ENCODE measurements at places on chromosomes 1 and 21. TPM values are rescaled to one million over a fixed set of nuclear protein-coding genes. Genes with fewer than 3 reads are reported as not detected.

GRCh38 chr1:228190182-228190581 lies 17.7 kb upstream of the OBSCN start:
- no peak overlapping the region for H3K27ac ChIP-seq
- no peak for DNase-seq
- H3K27me3 ChIP-seq = no peaks in the 10 kb centered on the region
- H3K4me1 ChIP-seq = peaks cover 4% of the 10 kb centered on the region
- no peak overlapping the region for H3K4me3 ChIP-seq
- peaks cover 2% of the 10 kb centered on the region for H3K36me3 ChIP-seq

GRCh38 chr1:68112835-68113243 lies 62.4 kb upstream of the DIRAS3 start:
- H3K4me3 ChIP-seq = no peak overlapping the region
- H3K4me1 ChIP-seq = peaks cover 20% of the 10 kb centered on the region
- H3K27ac ChIP-seq = no peak overlapping the region
- peak; percentile 49 for DNase-seq

- H3K36me3 ChIP-seq = peaks cover 14% of the 10 kb centered on the region
- H3K27me3 ChIP-seq = no peaks in the 10 kb centered on the region
- peaks cover 9% of the 10 kb centered on the region for H3K4me1 ChIP-seq
- DNase-seq = no peak
- H3K27ac ChIP-seq = no peak overlapping the region
Observed at GRCh38 chr1:43711049-43711448, 3.7 kb downstream of the ST3GAL3 start.

- no peak overlapping the region for H3K4me3 ChIP-seq
- no peak overlapping the region for H3K27ac ChIP-seq
- no peaks in the 10 kb centered on the region for H3K4me1 ChIP-seq
Observed at GRCh38 chr1:36855699-36856494, 178.4 kb downstream of the GRIK3 start.

- H3K4me3 ChIP-seq = no peak overlapping the region
- H3K27me3 ChIP-seq = no peaks in the 10 kb centered on the region
- DNase-seq = no peak
- no peaks in the 10 kb centered on the region for H3K36me3 ChIP-seq
- no peak overlapping the region for H3K27ac ChIP-seq
- no peaks in the 10 kb centered on the region for H3K4me1 ChIP-seq
Observed at GRCh38 chr1:199308349-199308846, 669.6 kb downstream of the PTPRC start.

DNA sequence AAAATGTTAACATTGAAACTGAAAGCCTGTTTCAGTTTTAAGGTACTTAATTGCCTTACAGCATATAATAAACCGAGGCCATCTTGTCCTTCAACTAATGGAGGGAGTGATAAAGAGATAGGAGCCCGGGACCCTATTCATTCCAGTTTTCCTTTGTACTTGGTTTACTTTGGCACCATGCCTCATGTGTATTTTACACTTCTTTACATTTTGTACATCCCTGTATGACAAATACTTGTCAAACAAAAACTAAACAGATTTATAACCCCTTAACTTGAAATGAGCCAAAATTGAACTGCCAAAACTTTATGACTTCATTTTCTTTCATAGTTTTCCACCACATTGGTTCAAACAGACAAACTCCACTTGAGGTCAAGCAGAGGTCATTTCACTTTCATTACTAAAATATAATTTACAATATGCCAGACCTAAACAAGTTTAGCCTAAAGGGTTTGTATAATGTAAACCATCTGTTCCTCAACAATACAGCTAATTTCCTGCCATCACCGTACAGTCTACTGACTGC lies 30.9 kb upstream of the UBE2U start:
- H3K4me1 ChIP-seq = peaks cover 12% of the 10 kb centered on the region
- DNase-seq = peak; percentile 85
- H3K4me3 ChIP-seq = no peak overlapping the region
- H3K27me3 ChIP-seq = no peaks in the 10 kb centered on the region
- peaks cover 3% of the 10 kb centered on the region for H3K36me3 ChIP-seq

GRCh38 chr1:177255411-177255810 lies 84.7 kb downstream of the BRINP2 start:
- no peaks in the 10 kb centered on the region for H3K36me3 ChIP-seq
- H3K4me1 ChIP-seq = peaks cover 19% of the 10 kb centered on the region
- no peak overlapping the region for H3K27ac ChIP-seq
- H3K4me3 ChIP-seq = no peak overlapping the region
- no peaks in the 10 kb centered on the region for H3K27me3 ChIP-seq
- no peak for DNase-seq

- no peak for DNase-seq
- H3K4me1 ChIP-seq = no peaks in the 10 kb centered on the region
- no peak overlapping the region for H3K27ac ChIP-seq
- H3K4me3 ChIP-seq = no peak overlapping the region
Observed at GRCh38 chr1:205729945-205730610, 19.9 kb downstream of the NUCKS1 start.

GRCh38 chr1:32773018-32773763 lies 44.0 kb downstream of the YARS1 start:
- H3K27me3 ChIP-seq = no peaks in the 10 kb centered on the region
- H3K4me3 ChIP-seq = no peak overlapping the region
- DNase-seq = peak; percentile 80
- peak overlapping the region; percentile 74 for H3K27ac ChIP-seq

LCE1A gene
- not detected for total RNA-seq

- peaks cover 3% of the 10 kb centered on the region for H3K27me3 ChIP-seq
- H3K4me1 ChIP-seq = peaks cover 20% of the 10 kb centered on the region
- DNase-seq = peak; percentile 88
- no peaks in the 10 kb centered on the region for H3K36me3 ChIP-seq
Observed at GRCh38 chr1:7667625-7668218, 103.4 kb upstream of the VAMP3 start.

DNA sequence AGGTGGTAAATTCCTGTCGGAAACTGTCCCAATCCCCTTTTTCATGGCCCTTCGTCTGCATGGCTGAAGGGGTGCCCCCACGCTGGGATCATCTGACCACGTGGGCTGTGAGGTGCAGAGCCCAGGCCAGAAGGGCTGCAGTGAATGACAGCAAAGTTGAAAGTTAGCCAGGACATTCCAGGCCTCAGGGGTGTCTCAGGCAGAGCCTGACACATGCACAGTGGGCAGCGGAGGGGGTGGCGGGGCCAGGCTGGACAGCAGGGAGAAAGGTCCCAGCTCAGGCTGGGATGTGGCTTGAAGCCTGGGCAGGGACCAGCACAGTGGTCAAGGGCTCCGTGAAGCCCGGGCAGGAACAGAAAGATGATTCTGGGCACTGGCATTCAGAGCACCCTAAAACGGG lies 49.6 kb downstream of the GRIK3 start:
- no peak overlapping the region for H3K27ac ChIP-seq
- no peaks in the 10 kb centered on the region for H3K36me3 ChIP-seq
- DNase-seq = no peak

DNA sequence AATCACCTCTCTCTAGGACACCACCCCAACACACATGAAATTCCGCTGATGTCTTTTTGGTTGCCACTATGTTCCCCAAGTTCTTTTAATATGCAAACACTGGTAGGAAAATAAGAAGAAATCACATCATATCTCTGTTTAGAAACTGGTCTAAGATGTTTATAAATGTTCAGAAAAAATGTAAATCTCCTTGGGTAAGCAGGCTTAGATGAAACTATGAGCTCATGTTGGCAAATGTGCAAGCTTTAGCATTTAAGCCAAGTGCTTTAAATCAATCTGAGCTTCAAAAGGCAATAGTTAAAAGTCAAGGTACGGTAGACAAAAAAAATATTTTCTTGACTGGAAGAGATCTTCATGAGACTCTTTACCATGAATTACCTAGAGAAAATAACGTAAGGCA lies 25.2 kb upstream of the SLAMF9 start:
- no peaks in the 10 kb centered on the region for H3K4me1 ChIP-seq
- peaks cover 4% of the 10 kb centered on the region for H3K27me3 ChIP-seq
- DNase-seq = peak; percentile 32
- no peak overlapping the region for H3K27ac ChIP-seq

DNA sequence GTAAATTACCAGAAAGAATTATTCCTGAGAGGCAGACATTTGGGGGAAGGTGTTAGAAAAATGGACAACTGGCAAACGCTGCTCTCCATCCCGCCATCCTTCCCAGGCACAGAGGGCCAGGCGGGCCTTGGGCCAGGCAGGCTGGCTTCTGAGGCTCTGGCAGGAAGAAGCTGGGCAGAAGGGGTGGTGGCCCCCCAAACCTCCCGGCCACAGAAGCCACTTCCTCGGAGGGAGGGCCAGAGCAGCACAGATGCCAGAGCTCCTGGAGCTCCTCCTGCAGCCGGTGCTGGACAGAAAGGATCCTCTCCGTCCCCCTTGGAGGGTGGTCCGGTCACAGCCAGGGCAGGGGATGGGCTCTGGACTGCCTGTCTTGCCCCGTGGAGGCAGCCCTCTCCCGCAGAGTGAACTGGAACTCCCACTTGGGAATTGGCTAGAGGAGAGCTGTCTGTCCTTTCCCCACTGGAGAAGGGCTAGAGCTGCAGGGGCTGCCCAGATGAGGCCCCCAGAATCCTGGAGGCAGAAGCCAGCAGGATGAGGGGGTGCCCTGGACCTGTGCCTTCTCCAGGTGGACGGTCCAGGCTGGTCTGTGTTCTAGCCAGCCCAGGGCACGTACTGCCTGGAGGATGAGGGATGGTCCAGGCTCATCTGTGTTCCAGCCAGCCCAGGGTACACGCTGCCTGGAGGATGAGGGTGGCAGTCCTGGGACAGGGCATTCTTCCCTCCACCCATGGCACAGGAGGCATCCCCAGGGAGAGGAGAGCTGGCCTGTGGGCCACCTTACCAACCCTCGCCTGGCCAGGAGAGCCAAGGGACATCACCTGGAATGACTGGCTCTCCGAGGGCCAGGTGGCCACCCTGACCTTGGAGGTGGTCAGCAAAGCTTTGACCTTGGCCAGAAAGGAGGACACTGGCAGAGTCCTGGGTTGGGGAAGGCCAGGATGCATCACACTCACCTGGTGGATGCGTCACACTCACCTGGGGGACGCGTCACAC lies 47.4 kb upstream of the ACTRT2 start:
- H3K27me3 ChIP-seq = peaks cover 20% of the 10 kb centered on the region
- H3K27ac ChIP-seq = no peak overlapping the region
- H3K4me1 ChIP-seq = peaks cover 18% of the 10 kb centered on the region
- no peaks in the 10 kb centered on the region for H3K36me3 ChIP-seq
- H3K4me3 ChIP-seq = no peak overlapping the region
- no peak for DNase-seq

DNA sequence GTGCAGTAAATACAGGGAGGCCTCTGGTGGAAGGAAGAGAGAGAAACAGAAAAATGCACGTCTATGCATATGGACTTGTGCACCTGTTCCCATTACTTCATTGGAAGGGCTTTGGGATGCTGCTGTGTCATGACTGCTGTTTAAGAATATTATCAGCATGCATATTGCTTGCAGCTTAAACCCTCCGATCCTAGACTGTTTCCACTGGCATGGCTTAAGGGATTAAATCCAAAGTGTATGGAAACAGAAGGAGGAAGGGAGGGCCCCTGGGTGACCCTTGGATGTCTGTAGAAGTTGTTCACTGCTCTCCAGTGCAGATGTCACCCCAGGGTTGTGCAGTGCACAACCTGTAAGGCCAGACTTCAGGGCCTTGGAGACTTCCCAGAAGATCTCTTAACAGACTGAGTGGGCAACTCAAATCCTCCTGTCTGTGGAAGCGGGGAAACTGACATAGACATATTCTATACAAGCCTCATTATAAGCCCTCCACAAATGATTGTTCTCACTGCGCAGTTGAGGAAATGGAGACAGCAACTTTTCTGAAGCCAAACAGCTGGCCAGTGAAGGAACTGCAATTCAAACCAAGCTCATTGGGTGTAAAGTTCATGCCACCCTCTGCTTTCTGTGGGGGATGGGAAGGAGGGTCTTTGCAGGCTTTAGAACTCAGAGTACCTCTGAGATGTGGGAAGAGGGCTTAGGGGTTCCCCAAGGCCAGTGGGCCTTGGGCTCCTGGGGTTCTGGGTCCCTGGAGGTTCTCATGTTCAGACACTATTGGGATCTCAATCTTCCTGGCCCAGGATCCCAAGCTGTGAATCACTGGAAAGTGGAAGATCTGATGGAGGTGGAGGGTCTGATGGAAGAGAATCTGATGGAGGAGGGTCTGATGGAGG lies 73.8 kb downstream of the UMODL1 start:
- H3K4me1 ChIP-seq = peaks cover 4% of the 10 kb centered on the region
- DNase-seq = no peak
- no peak overlapping the region for H3K27ac ChIP-seq
- no peaks in the 10 kb centered on the region for H3K36me3 ChIP-seq
- H3K4me3 ChIP-seq = no peak overlapping the region

- DNase-seq = no peak
- no peaks in the 10 kb centered on the region for H3K4me1 ChIP-seq
- H3K27ac ChIP-seq = no peak overlapping the region
- no peak overlapping the region for H3K4me3 ChIP-seq
- no peaks in the 10 kb centered on the region for H3K27me3 ChIP-seq
Observed at GRCh38 chr1:248740876-248741275, 14.7 kb downstream of the LYPD8 start.

- no peak for DNase-seq
- H3K4me3 ChIP-seq = no peak overlapping the region
- H3K4me1 ChIP-seq = no peaks in the 10 kb centered on the region
- H3K36me3 ChIP-seq = no peaks in the 10 kb centered on the region
Observed at GRCh38 chr1:200708769-200709168, 29.9 kb upstream of the CAMSAP2 start.

Measured in muscle of leg (tissue), 16 donors.